Spinal cord (tissue), 10 donors: ENCODE measurements at places on chromosomes 1 and 21.

DNA sequence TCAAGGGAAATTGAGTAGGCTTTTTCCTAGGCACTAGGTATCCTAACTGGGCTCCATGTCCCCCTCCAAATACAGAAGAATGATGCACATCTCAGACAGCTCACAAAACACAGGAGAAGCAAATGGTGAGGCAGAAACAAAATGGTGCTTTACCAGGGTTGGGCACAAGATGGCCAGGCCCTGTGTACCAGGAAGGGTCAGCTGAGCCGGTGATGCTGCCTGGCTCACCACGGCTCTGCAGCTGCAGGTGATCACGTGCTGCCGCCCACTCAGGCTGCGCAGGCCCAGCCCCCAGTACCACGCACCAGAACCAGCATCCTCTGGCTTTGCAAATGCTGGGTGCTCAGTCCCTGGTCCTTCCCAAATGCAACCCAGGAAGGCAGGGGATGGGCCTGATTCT is 993 bp upstream of the DSCAM start:
- DNase-seq = no peak

DNA sequence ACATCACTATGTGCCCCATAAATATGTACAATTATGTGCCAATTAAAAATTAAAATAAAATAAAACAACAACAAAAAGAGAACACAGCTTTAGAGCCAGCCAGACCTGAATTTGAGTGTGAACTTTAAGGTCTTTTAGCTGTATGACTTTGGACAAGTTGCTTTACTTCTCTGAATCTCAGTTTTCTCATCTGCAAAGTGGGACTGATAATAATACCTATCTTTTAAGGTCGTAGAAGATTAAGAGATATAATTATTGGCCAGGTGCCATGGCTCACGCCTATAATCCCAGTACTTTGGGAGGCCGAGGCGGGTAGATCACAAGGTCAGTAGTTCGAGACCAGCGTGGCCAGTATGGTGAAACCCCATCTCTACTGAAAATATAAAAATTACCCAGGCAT is 3.3 kb upstream of the VPS72 start:
- DNase-seq = no peak

GRCh38 chr1:184188037-184188436 is 136.5 kb downstream of the TSEN15 start:
- no peak for DNase-seq

DNA sequence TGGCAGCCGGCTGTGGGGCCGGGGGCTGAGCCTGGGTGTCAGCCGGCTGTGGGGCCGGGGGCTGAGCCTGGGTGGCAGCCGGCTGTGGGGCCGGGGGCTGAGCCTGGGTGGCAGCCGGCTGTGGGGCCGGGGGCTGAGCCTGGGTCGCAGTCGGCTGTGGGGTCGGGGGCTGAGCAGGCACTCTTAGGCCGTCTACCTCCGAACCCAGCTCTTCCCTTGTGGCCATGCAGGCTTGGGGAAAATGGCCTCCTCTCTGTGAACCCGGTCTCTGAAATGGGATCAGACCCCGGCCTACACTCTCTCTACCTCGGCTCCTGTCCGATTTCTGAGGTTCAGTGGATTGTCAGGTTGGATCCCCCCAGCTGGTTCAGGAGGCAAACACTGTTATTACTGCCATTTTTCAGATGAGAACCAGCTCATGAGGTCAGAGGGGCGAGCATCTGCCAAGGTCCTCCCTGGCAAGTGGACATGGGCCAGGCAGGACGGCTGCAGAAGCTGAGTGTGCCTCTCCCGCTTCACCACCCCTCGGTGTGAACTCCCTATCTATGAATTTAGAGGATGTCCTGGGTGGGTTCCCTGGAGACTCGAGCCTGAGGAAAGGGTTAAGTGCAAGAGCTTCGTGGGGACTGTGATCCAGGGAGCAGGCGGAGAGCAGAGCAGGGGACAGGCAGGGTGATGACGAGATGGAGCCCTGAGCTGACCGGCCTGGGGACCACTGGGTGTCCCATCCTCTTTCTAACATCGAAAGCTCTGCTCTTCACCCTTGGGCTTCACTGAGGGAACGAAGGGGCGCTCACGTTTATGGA is 10.9 kb upstream of the COL18A1 start:
- DNase-seq = no peak

DNA sequence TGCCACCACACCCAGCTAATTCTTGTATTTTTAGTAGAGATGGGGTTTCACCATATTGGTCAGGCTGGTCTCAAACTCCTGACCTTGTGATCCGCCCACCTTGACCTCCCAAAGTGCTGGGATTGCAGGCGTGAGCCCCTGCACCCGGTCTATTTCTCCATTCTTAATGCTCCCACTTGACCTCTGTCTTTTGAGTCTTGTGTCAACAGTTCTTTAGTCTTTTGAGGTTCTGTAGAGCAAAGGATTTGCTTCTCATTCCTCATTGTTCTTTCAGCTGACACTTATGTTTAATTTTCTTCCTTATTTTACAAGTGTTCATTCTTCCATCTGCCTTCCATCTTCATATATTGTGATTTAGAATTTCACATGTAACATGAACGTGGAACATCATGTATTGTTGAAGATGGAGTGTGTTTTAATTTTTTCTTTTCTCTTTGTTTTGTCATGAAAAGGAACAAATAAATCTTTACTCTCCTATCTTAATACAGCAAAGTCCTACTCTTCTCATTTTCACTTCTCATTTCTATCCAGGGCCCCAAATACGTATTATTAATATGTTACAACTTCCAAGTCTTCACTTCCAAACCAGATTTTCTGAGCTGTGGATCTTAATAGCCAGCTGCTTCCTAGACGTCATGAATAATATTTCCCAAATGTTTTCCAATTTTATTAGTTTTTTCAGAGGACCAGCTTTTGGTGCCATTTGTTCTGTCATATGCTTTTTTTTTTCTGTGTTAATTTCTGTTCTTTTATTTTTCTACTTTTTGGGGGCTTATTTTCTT is 16.9 kb downstream of the MTF2 start:
- no peak for DNase-seq

- DNase-seq = no peak
These were observed 319.1 kb downstream of the CAMTA1 start for GRCh38 chr1:7104339-7104738.
